Muscle of leg (tissue), 16 donors: ENCODE measurements at places on chromosomes 5 and 9. TPM values are rescaled to one million over a fixed set of nuclear protein-coding genes. Genes with fewer than 3 reads are reported as not detected.

DNA sequence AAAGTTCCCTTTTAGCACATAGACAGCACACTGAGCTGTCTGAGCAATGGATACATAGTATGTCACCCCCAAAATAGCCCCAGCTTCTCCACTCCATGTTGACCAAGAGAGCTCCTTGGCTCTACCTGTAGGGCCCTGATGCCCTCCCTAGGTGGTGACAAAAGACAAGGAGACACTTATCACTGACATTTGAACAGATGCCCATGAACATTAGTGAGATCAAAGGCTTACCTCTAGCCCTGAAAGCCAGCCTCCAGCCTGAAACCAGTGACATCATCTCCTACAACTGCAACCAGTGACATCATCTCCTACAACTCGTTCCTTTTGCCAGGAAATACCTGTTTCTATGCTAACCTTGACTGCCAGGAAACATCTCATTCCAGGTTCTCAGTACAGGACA, 122.7 kb downstream of the FSTL4 start:
- no peak for DNase-seq

GRCh38 chr5:170576602-170577535, 73.0 kb downstream of the KCNIP1 start:
- peak; percentile 81 for DNase-seq

GRCh38 chr5:33840927-33841547, 50.8 kb downstream of the ADAMTS12 start:
- no peak for DNase-seq

DNA sequence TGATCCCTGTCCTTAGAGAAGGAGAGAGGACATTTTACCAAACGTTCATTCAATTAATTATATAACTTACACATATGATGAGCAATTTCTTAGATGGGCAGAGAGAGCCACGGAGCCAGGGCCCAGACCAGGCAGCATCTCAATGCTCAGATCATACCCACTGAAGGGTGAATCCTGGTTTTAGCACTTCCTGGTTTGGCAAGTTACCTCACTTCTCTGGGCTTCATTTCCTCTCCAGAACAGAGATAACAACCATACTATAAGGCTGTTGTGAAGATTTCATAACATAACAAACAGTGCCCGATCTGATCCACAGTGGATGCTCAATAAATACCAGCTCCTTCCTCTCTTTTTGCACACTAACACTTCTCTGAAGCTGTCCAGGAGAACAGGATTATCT, 271.1 kb downstream of the DENND1A start:
- no peak for DNase-seq

- DNase-seq, result no peak
Observed at GRCh38 chr9:128372188-128372641, 1.0 kb downstream of the URM1 start.

DNA sequence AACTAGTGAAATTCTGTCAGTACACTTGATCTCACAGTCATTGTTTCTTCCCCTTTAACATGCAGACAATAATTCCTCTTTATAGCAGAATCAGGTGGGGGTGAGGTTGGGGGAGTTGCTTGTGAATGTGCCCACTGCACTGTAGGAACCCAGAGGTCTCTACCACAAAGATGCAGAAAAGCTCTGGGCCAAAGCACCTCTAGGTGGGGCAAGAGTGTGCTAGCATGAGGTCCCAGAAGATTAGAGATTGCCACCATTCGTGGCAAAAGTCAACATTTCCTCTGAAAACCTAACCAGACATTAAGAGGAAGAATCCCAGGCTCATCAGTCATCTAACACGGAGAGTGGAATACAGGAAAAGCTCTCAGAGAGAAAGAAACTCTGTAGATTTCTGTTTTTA, 74.5 kb downstream of the PTCD2 start:
- no peak for DNase-seq

DNA sequence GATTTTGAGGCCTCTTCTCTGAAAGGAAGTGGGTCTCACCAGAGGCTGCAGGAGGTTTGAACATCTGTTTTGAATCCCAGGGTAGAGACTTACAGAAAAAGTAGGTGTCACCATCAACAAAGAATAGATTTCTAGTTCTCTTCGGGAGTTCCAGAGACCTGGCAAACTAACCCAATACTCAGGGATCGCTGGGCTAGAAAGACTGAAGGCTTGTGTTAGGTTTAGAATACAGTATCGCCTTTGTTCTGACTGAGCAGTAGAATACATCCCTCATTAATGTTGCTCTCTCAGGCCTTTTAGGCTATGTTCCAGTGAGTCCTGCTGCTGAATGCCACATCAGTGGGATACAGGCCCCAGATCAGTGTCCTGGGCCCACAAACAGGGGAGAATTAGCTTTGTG, 27.2 kb downstream of the RUSC2 start:
- DNase-seq, result peak; percentile 59

DNA sequence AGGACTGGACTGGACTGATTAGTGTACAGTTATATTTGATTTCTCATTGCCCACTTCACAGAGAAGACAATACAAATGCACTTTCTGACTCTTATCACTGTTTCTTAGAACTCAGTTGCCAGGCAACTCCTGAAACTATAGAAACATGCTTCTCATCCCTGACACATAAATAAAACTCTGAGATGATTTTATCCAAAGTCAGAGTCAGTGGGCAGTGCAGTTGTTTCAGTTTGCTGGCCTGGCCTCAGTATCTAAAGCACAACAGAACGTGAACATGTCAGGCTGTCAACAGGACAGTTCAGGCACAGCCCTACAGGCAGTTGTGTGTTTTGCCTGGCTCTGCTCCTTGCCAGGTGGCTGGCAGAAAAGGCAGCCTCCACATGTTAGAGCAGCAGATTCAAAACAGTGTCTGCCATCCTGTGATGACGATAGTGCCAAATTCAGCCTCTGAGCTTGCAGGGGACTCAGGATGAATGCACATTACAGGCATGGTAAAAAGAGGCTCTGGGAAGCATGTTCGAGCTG, 65.1 kb upstream of the CCDC152 start:
- DNase-seq, result peak; percentile 25

DNA sequence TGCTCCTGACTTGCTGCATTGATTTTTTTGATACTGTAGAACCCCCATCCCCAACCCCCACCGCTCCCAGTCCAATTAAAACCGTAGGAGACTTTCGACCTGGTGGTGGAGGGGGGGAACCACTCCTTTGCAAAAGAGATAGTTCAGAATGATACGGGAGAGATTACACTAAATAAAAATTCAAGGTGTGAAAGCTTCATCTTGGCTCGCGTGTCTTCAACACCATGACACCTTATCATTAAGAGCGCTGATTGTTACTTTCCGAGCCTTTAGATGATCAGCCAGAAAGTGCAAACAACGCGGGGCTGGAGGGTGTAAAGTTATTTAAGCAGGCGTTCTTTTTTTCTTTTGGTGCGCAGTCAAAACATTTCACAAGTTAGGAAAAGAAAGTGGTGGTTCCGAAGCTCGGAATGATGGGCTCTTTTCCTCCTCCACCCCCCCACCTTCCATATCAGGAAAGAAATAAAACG, 1.3 kb upstream of the ZNF462 start:
- no peak for DNase-seq

- no peak for DNase-seq
Observed at GRCh38 chr5:123138774-123139173, 49.7 kb downstream of the PRDM6 start.

- DNase-seq, result no peak
Observed at GRCh38 chr9:117649126-117649525, 55.1 kb upstream of the TLR4 start.

- no peak for DNase-seq
Observed at GRCh38 chr5:2488593-2488992, 262.9 kb downstream of the IRX2 start.

GRCh38 chr5:1415626-1416360, 29.4 kb downstream of the SLC6A3 start:
- no peak for DNase-seq

DNA sequence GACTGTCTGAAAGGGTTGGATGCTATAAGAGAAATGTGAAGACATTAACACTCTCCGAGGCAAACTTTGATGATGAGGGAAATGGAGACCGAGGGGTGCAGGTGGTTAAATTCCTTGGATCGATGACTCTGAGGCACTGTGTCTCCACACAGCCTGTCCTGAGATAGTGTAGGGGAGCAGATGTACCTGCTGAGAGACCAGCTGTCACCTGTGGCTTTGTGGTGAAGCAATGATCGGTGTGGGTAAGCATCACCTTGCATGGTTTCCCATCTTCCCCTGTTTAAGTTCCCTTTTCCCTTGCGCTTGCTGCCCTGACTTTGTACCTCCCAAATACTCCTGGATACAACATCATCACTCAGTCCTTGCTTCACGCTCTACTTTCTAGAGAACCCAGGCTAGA, 9.8 kb upstream of the MIER3 start:
- no peak for DNase-seq

DNA sequence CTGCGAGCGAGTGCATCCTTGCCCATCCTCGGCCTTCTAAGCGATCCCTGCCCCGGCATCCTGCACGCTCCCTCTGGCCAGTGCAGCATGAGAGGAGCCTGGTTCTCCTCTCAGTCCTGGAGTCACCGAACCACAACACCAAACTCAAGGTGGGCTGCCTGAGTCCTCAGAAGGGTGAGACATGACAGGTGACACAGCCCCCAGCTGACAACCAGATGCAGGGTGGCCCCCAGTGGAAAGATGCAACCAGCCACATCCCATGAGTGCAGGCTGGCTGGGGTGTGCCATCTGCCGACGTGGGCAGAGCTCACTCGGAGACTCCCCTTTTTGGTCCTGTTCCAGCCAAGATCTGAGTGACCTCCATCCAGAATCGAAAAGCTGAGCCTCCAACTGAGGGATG, 58.4 kb downstream of the COL23A1 start:
- no peak for DNase-seq

- DNase-seq, result peak; percentile 86
Observed at GRCh38 chr5:32505756-32506155, 61.2 kb upstream of the ZFR start.

DNA sequence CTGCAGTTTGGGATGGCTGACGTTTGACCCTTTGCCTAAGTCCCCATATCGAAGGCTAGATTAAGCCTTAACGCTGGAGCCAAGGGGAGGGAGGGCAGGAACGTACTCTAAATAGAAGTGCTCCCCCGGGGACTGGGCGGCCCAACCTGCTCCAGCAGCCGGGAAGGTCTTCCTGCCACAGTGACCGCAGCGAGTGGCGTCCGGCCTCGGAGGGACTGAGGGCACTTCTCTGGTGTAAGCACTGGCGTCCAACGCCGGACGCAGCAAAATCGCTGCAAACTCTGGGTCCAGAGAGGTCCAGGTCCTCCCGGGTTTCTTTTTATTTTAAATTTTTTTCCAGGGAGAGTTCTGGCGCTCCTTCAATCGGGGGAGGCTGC, 505 bp upstream of the ACER2 start:
- no peak for DNase-seq

DNA sequence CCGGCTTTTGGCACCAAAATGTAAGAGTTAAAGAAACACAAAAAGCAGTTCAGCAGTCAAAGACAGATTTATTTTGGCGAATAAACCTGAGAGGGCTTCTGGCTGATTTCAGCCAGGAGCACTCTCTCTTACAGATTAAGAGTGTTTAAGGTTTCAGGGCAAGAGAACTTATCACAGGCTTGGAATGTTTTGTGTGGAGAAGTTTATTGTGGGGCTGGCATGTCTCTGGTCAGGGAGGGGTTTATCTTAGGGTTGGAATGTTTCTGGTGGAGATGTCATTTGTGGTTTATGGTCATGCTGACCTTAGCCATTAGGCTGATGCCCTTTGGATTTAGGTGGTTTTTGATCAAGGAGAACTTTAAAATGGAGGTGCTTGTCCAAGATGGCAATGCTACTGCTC, 622.3 kb upstream of the PTPRD start:
- DNase-seq, result no peak

DNA sequence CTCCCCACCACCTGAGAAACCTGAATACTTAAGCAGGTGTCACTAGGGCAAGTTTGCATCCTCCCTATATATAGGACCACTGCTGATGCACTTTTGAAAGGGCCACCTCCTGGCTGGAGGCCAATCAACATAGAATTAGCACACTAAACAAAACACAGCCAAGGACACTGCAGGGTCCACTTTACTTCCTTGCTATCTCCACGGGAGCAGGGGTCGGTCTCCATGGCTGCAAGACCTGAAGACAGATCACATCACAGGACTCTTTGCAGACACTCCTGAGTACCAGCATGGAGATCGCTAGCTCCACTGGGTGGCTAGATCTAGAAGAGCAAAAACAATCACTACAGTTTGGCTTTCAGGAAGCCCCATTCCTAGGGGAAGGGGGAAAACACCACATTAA, 72.3 kb downstream of the C9orf153 start:
- DNase-seq, result no peak

DNA sequence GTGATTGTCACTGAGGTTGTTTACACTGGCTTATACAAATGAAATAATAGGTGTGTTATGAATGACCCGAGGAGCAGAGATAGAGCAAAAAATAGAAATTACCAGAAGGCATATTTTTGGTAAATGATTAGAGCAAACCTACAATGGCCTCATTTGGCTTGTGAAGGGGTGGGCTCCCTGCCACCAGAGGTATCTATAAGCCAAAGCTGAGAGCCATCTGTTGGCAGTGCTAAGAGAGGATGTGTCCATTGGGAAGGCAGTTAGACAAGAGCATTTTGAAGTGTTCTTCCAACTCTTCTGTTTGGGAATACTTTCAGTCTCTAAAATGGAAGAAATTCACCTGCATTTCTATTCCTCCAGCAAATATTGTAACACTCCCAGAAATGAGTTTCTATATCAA, 10.6 kb downstream of the NIPAL4 start:
- DNase-seq, result no peak

GRCh38 chr5:54531546-54531945, 14.0 kb downstream of the SNX18 start:
- no peak for DNase-seq

DNA sequence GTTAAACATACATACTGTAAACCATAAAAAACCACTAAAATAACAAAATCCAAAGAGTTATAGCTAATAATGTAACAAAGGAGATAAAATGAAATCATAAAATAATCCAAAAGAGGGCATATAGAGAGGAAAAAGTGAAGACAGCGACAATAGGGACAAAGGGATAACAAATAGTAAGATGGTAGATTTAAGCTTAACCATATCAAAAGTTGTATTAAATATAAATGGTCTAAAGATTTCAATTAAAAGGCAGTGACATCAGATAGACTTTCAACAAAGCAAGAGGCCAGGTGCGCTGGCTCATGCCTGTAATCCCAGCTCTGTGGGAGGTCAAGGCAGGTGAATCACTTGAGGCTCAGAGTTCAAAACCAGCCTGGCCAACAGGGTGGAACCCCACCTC, 54.7 kb upstream of the SREK1 start:
- no peak for DNase-seq

DNA sequence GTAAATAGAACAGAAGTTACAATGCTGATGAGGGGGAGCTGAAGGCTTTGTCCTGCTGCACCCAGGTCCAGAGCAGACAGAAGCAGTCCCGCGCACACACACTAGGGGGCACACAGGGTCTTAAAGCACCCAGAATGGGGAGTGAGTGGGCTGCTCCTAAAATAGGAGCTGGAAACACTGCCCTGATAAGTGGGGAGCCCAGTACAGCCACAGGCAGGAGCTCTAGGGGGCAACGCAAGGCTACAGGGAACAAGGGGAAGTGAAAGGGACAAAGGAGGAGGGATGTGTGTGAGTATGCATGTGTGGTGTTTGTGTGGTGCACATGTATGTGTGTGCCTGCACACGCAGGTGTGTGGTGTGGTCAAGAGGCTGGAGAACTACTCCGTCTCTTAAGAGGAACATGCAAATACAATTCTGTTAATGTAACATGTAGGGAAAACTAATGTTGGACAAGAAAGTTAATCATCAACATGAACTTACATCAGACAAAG, 191.5 kb downstream of the ROR2 start:
- no peak for DNase-seq

- no peak for DNase-seq
Observed at GRCh38 chr9:110143950-110144545, 63.9 kb downstream of the C9orf152 start.

The CDH18 gene
- total RNA-seq, result 13.4 TPM

The SLC6A19 gene
- total RNA-seq, result not detected

The NEUROG1 gene
- total RNA-seq, result not detected

The GTF2H2C gene
- 42.0 TPM for total RNA-seq

The TPM2 gene
- total RNA-seq, result 5,909 TPM
